ENCODE measurements at places on chromosomes 4 and X.

DNA sequence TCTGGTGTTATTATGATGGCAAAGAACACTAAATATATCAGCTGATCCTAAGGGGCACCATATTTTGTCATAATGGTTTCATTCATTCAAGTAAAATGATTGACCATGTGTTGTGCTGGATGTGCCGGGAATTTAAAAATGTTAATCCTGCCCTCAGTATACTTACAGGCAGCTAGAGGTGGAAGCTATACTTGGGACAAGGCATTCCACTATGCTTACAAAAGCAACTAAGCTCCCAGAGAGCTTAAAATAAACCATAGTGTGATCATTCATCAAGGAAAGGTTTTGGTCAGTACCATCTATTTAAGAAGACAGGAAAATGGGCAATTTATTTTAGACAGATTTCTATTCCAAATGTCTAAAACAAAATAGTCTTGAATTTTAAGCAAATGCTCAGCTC, 46.4 kb downstream of the NR3C2 start:
- no peak for DNase-seq

DNA sequence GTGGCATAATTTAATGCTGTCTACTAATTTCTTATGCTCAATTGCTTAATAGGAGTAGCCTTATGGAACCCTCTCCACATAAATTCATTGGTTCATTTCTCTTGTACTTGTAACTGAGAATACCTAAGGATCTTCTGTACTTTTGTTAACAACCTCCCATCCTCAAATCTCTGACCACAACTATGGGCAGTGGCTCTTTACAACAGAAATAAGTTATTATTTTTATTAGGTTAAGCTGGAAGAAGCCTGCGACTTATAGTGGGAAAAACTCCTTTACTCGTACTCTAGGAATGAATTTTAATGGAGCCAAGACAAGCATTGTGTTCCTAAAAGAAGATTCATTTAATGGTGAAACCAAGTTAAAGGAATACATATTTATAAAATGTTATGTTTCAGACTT, 337.1 kb upstream of the CTSO start:
- no peak for DNase-seq

DNA sequence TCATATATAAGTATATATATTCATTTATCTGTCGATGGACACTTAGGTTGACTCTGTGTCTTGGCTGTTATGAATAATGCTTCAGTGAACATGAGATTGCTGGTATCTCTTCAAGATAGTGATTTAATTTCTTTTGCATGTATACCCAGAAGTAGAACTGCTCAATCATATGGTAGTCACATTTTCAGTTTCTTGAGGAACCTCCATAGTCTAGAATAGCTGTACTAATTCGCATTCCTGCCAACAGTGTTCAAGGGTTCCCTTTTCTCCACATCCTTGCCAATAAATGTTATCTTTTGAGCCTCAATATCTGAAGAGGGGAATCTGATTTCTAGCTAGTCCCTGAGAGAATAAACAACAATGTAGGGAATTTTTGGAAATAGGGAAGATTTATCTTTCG, 32.4 kb upstream of the CCNG2 start:
- DNase-seq: no peak

DNA sequence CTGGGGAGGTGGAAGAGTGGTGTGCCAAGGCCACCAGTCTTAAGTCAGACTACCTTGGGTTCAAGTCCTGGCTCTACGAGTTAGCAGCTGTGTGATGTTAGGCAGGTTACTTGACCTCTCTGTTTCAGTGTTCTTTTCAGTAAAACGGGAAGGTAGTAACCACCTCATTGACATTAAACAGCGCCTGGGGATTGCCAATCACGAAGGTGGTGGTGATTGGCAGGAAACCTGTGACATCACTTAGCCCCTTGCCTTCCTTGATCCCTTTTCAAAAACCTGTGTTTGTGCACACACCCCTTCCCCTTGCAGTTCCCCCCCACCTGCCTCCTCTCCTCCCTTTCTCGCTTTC, 7.6 kb downstream of the KLF3 start:
- no peak for DNase-seq

- DNase-seq: no peak
Measured at GRCh38 chr4:158818560-158819140, 49.8 kb downstream of the FNIP2 start.

GRCh38 chr4:72326692-72327632, 242.1 kb downstream of the ADAMTS3 start:
- peak; percentile 5 for DNase-seq

DNA sequence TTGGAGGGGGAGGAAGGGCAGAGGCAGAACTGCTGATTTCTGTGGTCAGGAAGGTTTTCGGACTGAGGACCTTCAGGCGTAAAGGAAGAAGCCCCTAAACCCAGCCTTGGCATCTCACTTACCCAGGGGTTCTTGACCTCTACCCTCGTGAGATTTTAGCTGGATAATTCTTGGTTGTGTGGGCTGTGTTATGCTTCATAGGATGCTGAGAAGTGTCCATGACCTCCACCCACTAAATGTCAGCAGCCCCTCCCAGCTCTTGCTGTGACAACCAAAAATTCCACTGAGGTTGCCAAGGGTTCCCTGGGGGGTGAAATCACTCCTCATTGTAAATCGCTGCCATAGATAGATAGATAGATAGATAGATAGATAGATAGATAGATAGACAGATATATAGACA, 5.8 kb upstream of the CRLF2 start:
- DNase-seq: no peak

- no peak for DNase-seq
Measured at GRCh38 chrX:252957-253291, 28.3 kb upstream of the PLCXD1 start.

GRCh38 chrX:106932492-106932923, 12.3 kb downstream of the CLDN2 start:
- DNase-seq: no peak

DNA sequence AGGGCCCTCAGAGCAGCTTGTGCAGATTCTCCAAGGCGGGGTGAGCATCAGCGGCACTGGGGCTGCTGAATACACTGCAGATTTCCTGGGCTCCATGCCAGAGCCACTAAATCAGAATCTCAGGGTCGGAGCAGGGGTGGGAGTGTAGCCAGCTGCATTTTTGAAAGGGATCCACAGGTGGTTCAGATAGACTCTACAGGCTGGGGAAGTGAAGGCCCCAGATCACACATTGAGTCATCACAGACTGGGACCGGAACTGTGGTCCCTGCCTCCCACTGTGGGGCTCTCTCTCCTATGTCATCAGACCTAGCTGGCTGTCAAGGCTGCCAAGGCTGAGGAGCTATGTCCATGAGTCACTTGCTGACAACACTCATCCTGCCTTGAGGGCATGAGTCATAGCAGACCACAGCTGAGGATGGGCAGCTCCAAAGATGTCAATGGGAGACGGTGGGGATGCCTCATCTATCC, 162.3 kb upstream of the MAMLD1 start:
- peak; percentile 5 for DNase-seq

GRCh38 chrX:128439159-128439558, 387.0 kb upstream of the ACTRT1 start:
- no peak for DNase-seq

GRCh38 chr4:47145630-47146029, 114.3 kb downstream of the GABRB1 start:
- no peak for DNase-seq

DNA sequence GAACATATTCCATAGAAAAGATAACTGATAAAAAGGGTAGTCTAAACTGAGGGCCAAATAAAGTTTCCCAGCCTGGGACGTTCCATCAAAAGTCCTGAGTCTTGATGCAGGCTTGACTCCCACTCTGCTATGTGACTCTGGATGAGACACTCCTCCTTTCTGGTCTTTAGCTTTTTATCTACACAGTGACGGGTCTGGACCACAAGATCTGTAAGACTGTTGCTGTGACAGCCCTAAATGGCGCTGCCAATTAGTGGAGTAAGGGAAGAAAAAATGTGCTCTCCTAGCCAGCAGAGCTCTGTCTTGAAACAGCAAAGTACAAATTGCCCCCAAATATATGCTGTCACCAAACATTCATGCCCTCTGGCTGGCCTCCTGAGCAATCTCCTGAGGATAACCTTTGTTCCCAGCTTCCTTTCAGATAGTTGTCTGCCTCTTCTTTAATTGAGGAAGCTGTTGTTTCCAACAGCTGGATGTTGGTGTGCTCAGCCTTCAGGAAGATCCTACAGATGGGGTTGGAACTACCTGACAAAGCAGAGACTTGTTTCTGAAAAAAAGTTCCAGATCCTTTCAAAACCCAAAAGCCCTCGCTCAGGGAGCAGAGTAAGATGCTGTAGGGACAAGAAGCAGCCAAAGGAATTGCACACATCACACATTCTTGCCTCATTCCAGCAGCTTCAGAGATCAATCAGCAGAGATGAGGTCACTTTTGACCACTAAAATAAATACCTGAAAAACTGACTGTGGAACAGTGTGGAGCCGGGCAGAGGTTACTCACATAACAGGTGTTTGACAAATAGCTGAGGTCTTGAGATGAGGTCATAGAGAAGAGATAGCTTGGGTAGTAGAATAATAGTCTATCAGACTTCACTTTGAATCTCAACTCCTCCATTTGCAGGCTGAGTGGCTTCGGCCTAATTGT, 383.4 kb upstream of the FGF13 start:
- no peak for DNase-seq

DNA sequence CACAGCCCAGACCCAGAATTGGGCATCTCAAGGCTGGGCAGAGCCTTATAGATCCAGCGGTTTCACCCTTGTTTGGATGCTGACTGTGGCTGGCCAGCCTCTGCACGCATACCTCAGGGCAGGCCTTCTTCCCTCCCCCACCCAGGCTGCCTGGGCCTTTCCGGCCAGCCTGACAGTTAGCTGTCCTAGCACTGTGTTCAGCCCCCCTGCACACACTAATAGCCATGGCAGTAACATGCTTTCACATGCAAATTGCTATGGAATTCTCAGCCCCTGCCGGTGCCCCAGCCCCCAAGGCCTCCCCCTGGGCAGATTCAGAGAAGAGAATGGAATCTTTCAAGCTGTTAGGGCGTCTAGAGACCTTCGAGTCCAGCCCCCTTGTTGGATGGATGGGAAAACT, 17.7 kb downstream of the EFNB1 start:
- DNase-seq: no peak

GRCh38 chr4:174071595-174071994, 211.9 kb downstream of the FBXO8 start:
- DNase-seq: no peak

DNA sequence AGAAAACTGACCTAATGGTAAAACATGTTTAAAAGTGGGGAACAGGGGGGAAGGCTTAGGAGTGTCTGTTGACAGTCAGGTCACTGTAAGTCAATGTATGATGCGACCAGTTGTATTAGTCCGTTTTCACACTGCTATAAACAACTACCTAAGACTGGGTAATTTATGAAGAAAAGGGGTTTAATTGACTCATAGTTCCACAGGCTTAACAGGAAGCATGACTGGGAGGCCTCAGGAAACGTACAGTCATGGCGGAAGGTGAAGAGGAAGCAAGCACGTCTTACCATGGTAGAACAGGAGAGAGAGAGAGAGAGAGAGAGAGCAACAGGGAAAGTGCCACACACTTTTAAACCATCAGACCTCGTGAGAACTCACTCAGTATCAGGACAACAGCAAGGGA, 13.0 kb upstream of the PLAC1 start:
- DNase-seq: no peak

Data from RPMI8226 (cell line).